ENCODE measurements at places on chromosomes 16 and 17.

DNA sequence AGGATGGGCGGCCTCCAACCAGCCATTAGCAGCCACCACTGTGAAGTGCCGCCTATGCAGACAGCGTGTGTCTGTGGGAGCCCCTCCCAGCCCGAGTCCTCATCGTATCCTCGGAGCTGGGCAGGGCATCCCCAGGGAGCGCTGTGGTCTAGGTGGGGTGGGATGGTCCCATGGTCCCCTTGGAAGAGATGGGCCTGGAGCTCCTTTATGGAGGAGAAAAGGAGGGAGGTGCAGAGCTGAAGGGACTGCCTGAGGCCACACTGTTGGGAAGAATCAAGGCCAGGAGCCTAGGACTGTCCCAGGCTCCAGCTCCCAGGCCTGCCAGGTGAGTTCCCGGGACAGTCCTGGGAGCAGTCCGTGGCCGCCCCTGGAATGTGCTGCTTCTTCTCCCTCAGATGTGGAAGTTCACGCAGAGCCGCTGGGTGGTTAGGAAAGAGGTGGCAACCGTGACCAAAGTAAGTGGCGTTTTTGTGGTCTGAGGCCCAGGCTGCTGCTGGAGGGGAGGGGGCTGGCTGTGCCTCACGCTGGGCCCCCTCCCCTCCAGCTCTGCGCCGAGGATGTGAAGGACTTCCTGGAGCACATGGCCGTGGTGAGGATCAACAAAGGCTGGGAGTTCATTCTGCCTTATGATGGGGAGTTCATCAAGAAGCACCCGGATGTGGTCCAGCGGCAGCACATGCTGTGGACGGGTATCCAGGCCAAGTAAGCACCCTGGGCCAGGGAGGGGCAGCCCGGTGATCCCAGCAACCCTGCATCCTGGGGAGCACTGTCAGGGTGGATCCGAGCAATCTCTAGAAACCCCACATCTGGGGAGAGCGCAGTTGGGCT is 27.0 kb downstream of the POLR3E start:
- DNase-seq = no peak

DNA sequence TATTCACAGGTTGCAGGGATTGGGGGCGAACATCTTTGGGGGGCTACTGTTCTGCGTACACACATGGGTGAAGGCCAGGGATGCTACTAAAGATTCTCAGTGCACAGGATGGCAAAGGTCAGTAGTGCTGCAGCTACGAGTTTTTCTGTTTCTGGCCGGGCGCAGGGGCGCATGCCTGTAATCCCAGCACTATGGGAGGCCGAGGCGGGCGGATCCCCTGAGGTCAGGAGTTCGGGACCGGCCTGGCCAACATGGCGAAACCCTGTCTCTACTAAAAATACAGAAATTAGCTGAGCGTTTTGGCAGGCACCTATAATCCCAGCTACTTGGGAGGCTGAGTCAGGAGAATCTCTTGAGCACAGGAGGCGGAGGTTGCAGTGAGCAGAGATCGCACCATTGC is 3.9 kb upstream of the ZNF598 start:
- DNase-seq = no peak

- DNase-seq = no peak
These were observed 26.0 kb downstream of the PLD6 start for GRCh38 chr17:17180141-17180603.

- DNase-seq = no peak
These were observed 9.7 kb upstream of the BAHCC1 start for GRCh38 chr17:81385320-81386111.

DNA sequence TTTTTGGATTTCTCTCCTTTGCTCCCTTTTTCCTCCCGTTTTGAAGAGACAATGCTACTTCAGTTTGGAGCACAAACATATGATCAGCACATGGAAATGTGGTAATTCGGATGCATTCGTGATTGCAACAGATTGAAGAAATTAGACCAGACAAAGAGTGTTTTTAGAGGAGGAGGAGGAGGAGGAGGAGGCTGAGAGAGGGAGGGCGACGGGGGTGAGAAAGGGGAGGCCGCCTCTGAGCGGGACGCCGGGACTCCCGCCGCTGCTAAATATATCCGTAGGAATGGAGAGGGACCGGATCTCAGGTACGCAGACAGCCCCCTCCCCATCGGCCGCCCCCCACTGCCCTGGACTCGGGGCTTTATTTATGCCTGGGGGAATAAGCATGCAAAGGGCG is 179.3 kb downstream of the SEC14L1 start:
- DNase-seq = no peak

GRCh38 chr17:41013181-41013580 is 4.3 kb upstream of the KRTAP3-1 start:
- DNase-seq = no peak

DNA sequence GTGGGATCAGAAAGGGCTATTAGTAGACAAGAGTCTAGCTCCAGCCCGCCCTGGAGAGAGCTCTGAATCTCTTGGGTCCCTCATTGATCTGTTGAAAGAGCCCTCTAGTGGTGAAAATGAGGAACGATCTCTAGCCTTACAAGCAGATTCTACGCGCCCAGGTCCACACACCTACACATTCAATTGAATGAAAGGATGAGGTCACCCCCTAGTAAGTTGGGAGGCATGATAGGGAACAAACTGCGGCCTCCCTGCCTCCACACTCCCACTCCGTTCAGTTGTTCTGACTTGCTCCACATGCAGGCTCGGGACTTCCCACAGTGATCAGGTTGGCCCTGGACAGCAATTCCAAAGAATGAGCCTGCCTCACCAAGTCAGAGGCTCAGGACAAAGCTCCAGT is 2.9 kb upstream of the CACNG3 start:
- no peak for DNase-seq

DNA sequence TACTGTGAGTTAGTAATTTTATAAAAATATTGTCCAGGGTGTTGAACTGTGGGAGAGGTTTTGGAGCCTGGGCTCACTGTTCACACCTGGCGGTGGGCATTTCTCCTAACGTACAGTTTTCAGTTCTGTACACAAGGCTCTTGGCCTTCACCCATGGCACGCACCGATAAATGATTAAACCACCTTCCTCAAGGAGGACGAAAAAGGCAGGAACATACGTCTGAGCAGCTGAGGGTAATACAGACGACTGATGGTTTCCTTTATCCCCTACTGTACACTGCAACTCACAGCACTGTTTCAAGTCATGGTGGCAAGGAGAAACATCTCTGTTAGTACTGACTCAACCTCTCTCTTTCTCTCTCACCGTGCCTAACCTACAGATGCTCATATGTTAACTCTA is 1.4 kb upstream of the ST6GALNAC1 start:
- no peak for DNase-seq

DNA sequence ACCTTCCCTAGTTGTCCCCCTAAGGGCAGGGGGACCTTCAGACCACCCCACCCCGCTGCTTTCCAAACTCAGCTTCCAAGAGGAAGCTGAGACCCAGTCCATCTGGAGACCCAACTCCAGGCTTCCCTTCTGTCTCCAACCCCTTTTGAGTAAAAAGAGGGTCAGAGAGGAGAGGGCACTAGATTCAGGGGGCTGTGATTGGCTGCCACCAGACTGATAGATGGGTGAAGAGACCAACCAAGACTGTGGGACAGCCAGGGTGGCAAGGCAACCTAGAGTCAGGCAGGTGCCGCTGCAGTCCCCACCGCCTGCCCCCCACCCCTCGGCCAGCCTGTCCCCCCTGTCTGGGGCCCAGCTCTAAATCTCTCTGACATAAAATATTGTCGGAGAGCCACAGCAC is 92.5 kb downstream of the SDK2 start:
- DNase-seq = no peak

- DNase-seq = no peak
These were observed 12.7 kb upstream of the CHD3 start for GRCh38 chr17:7875804-7876370.

- DNase-seq = no peak
These were observed 9.8 kb downstream of the SLC35B1 start for GRCh38 chr17:49698005-49698404.

Measured in non-pigmented ciliary epithelial cell (primary cell).